ENCODE measurements at places on chromosomes 4 and X. TPM values are rescaled to one million over a fixed set of nuclear protein-coding genes. Genes with fewer than 3 reads are reported as not detected.

DNA sequence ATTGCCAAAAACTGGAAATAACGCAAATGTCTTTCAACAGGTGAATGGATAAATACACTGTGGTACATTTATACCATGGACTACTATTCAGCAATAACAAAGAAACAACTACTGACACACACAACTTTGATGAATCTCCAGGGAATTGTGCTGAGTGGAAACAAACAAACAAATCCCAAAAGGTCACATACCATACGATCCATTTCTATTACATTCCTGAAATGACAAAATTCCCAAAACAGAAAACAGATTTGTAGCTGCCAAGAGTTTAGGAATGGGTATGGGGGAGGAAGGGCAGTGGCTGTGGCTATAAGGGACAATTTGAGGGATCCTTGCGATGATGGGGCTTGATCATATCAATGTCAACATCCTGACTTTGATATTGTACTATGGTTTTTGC lies 2.5 kb downstream of the ZNF182 start:
- DNase-seq, result no peak

CTSO gene
- 25.9 TPM for total RNA-seq

ARMCX1 gene
- total RNA-seq, result 40.9 TPM

BEX1 gene
- 1.7 TPM for total RNA-seq

GRCh38 chrX:53974529-53974928 lies 69.7 kb downstream of the PHF8 start:
- DNase-seq, result no peak

SPANXC gene
- not detected for total RNA-seq

- no peak for DNase-seq
Observed at GRCh38 chr4:6250984-6251295, 18.7 kb upstream of the WFS1 start.

DNA sequence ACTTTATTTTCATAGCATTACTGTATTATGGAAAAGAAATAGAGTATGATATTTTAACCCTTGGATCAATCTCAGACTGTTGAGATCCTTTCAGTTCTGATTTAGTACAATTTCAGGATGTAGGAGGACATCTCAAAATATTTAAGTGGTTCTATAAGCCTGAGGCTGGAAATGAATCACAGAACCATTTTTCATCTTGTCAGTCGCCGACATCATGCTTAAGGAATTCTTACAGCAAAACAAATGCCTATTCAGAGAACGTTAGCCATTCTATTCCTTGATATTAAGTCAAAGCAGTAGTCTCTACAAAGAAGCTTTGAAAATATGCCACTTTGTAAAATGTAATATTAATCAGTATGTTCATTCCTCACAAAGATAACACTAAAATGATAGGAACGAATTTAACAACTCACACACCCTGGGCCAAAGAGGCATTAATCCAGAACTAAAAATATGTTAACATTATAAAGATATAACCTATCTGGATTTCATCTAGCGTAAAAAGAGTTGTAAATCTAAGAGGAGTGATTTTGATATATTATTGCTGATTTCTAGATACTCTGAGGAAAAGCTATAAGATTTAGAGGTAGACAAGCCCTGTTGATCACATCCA lies 152.0 kb downstream of the GASK1B start:
- no peak for DNase-seq

KIAA1210 gene
- total RNA-seq, result 0.27 TPM

FAM241A gene
- 7.1 TPM for total RNA-seq

- DNase-seq, result no peak
Observed at GRCh38 chr4:185011408-185011807, 6.9 kb upstream of the HELT start.

- no peak for DNase-seq
Observed at GRCh38 chr4:15898902-15899301, 39.6 kb downstream of the FGFBP1 start.

GRCh38 chrX:100358766-100359165 lies 51.3 kb downstream of the PCDH19 start:
- no peak for DNase-seq

- DNase-seq, result no peak
Observed at GRCh38 chrX:103201041-103201440, 13.9 kb upstream of the BEX4 start.

GRCh38 chr4:54661686-54662085 lies 3.9 kb downstream of the KIT start:
- no peak for DNase-seq

- DNase-seq, result no peak
Observed at GRCh38 chrX:40465735-40466551, 114.8 kb upstream of the ATP6AP2 start.

EPGN gene
- 4.3 TPM for total RNA-seq

DNA sequence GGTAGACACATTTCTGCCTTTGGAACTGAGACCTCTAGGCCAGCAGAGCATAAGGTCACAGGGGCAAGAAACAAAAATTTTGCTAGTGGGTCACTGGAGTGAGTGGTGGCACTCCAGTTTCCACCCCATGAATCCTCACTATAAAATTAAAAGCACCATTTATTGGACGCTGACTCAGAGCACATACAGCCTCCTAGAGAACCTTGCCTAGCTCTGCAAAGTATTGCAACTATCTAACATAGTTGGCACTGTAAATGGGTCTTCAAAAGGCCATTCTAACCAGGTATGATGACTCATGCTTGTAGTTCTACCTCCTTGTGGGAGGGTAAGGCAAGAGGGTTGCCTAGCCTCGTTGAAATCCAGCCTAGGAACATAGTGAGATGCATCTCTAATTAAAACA lies 25.1 kb downstream of the RRAGB start:
- no peak for DNase-seq

DNA sequence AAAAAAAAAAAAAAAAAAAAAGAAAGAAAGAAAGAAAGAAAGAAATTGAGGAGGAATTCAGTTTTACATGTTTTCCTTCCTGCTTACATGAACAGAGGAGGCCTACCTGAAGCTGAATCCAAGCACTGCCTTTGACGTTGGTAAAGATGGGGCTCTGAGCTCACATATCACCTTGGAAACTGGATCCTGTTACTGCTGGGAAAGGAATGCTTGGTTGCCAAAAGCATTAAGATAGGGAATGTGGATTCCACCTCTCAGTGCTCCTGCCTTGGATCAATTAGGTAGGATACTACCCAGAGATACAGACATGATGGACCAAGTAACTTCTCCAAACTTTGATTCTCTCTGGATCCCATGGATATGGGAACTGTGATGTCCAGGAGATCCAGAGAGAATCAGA lies 50.6 kb downstream of the NHS start:
- no peak for DNase-seq

DNA sequence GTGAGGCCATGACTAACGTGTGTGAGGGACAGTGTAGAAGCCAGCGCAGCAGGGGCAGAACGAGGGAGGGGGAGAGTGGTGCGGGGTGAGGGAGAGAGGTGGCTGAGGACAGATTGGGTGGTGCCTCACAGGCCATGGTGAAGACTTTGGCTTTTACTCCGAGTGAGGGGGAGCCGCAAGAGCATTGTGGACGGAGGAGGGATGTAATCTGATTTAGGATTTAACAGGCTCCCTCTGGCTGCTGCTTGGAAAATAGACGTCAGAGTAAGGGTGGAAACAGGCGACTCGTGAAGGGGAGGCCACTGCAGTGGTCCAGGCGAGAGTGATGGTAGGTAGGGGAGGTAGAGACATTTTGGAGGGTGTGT lies 13.0 kb downstream of the PPP1R3F start:
- DNase-seq, result peak; percentile 53

DNA sequence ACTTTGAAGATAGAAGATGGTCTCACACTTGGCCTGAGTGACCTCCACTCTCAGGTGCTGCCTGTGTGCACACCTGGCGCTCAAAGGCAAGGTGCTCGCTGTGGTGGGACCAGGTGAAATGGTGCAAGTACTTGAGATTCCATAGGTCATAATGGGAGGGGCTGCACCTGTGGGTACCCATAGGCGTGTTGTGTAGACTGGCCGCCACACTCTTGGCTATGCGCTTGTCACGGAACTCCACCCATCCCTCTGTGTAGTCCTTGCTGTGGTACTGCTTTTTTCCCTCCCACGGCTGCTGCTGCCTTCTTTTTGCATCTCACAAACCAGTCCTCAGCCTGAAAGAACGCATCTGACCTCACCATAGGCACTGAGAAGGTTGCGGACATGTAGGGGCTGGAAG lies 27.0 kb downstream of the METAP1 start:
- no peak for DNase-seq

RAB40A gene
- total RNA-seq, result 1.2 TPM

DNA sequence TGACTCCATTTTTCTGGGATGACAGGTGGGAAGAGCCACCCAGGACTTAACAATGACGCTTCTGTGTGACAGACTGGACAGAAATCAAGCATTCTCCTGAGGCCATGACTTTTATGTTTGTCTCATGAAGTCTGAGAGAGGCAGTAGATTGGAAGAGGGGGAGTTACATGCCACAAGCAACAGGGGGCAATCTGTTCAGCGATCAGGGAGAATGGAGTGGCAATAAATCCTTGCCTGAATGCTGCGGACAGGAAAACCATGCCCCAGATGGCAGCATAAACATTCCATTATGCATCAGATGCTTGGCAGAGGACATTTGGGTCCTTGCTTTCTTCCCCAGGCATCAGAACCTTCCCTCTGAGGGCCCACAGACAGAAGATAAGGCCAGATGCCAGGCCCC lies 312.4 kb upstream of the DIPK2B start:
- DNase-seq, result no peak

DNA sequence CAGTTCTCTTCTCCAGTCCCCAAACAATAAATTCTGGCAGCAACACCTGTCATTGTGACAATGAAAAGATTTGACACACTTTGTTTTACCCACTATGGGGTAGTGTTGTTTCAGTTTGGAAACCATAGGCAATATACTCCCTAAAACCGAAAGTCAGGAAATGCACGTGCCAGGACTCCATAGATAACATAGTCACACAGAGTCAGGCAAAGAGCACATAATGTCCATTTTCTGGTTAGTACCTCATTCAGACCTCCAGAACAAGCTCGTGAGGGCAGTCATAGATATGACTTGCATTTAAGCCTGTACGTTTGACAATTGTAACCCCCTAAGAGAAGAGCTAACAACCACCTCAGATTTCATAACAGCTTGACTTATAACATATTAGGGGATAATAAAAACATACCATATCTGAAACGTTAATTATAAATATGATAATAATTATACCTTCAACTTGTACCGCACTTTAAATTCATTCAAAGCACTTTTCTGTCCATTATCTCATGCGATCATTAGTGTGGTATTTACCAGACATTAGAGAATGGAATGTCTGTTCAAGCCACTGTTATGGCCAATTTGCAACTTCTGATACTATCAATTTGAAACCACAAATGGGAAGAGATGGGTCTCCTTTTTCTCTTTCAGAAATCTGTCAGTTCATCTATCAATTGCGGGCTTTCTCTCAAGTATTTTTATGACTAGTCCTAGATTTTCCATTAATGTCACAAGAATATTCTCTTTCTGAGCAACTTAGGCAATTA lies 147.4 kb downstream of the LDB2 start:
- DNase-seq, result no peak

DNA sequence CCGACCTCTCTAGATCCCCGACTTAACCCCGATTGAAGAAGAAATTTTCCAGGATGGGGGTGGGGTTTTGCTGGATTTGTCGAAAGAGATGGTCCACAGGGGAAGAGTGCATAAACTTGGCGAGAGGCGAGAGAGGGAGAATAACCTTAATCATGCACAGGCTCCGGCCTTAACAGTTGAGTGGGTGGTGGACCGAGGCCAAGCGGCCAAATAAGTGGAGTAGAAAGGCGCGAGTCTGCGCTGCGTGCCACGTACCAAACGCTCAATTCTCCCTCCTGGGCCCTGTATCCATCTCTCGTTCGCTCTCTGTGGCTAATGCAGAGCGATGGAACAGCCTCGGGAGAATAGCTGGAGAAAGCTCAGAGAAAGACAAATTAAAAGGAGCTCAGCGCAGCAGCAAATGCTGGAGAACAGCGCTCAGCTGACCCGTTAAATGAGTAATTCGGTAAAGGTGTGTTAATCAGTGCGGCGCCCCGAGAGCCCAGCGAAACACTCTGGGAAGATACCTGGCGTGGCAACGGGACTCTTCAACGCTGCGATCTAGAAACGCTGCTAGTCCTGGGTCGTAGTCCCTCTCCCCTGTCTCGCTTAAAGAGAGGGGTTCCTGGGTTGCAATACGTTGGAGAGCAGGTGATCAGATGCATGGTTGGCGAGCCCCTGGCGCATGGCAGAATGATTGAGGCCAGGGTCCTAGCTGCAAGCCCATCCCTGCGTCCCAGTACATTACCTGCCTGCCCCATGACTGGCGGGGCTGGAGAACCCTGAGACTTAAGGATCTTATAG lies 887 bp upstream of the IL1RAPL2 start:
- DNase-seq, result no peak

- DNase-seq, result no peak
Observed at GRCh38 chrX:155000841-155001240, 21.7 kb downstream of the F8 start.

DNA sequence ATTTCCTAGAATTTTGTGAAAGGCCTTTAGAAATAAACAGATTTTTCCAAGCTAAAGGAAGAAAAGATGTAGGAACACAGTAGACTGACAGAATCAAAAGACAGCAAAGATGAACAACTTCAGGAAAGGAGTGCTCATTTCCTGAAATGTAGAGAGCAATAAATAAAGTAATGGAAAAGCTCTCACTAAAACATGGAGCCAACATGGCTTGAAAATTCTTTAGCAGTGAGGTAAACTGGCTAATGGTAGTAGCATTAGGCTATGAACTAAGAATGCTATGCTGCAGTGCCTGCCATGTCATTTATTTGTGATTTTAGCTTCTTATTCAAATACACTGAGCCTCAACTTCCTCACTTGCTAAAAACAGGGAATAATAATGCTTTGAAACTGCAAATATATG lies 108.7 kb downstream of the IQCM start:
- no peak for DNase-seq

DNA sequence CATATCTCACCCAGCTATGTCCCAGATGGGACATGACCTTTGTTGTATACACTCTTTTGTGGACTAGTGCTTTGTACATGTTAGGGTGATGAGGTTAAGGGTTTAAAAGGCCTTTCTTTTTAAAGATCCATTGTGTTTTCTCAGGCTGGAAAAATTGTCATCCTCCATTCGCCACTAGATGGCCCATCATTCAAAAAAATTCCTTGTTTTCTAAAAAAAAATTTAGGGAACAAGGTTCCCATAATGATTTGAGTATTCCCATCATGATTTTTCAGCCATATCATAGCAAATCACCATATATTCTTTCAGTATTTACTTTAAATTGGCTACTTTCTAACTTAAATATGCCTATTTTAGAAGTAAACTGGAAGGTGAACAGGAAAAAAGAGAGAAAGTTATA lies 91.9 kb upstream of the TMEM164 start:
- no peak for DNase-seq

DNA sequence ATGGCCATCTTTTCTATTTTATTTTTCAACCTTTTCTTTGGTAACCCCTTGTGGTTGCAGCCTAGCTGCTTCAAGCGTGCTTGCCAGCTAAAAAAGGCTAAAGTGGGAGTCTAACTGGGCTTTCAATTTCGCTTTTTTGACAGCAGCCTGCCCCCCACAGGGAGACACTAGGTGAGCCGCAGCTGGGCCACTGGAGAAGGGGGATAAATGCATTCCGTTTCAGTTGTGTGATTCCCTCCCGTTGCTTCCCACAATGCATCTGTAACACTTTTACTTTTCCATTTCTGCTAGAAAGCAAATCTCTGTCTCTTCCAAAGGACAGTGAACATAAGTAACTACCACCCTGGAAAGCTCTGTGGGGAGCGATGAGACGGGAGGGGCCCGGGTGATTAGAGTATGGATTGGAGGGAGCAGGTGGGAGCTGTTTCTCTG lies 86.3 kb upstream of the RAPGEF2 start:
- DNase-seq, result no peak

Measured in sciatic nerve (tissue), 2 donors.